Daoy (cell line): ENCODE measurements at places on chromosomes 13 and 19. TPM values are rescaled to one million over a fixed set of nuclear protein-coding genes. Genes with fewer than 3 reads are reported as not detected.

- no peak for DNase-seq
Measured at GRCh38 chr13:100652510-100652909, 22.1 kb downstream of the TMTC4 start.

The FOXA3 gene
- 2.1 and 2.6 TPM in 2 replicates for total RNA-seq

DNA sequence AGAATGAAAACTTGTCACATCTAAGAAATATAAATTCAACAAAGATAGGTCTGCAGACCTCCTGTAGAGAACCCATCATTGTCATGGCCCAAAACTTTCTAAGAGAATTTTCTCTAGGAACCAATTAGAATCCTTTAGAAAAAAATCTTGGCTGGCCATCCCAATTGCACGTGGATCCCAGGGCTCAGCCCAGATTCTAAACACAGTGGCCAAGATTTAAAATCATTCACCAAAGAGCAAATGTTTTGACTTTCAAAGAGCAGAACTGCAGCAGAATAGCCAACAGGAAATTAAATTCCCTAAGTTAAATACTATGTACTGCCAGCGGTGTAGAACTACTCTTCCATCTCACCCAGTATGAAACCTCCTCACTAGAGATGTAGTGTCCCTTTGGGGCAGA is 21.3 kb downstream of the IPO5 start:
- DNase-seq: no peak

The CYSLTR2 gene
- total RNA-seq: not detected in 2 replicates

GRCh38 chr19:33465371-33465770 is 56.2 kb downstream of the PEPD start:
- no peak for DNase-seq

DNA sequence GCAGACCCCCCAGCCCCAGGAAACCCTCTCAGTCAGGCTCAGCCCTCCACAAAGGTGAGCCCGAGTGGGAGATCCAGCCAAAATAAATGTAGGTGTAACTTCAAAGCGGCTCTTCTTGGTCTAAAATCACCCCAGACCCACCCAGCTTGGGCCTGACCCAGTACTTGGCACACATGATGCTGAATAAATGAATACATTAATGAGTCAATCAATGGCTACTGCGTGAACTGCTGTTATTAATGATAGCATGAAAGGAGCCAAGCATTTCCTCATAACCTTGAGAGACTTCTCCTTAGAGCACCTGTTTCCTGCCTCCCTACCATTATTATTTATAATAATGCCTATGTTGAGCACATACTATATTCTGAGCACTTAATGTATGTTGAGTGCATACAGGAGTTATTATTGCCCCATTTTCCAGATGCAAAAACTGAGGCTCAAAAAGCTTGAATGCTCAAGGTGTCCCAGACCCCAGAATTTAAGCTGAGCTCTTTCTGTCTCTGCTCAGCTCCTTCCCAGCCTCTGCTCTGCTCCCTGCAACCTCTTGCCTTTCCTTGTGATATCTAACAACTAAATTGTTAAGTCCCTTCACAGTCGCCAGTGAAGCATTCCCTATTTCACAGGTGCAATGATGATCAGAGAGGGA is 4.3 kb downstream of the NOTCH3 start:
- DNase-seq: no peak

DNA sequence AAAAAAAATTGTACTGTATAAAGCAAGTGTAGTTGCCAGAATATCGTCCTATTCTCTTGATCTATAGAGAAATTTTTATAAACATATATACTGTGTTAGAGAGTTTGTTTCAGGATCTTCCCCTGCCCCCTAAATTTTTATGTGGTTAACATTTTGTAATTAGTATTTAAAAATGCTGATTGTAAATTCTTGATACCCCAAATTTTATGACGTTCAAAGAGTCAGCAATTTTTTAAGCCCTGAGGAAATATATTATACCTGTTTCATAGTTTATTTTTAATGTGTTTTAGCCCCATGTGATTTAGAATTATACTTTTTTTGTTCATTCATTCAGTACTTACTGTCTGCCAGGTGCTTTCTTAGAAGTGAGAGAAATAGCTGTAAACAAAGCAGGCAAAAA is 7.3 kb upstream of the KCTD4 start:
- no peak for DNase-seq

The TEX29 gene
- total RNA-seq: not detected in 2 replicates

- DNase-seq: no peak
Measured at GRCh38 chr13:42174344-42175162, 97.4 kb upstream of the AKAP11 start.

DNA sequence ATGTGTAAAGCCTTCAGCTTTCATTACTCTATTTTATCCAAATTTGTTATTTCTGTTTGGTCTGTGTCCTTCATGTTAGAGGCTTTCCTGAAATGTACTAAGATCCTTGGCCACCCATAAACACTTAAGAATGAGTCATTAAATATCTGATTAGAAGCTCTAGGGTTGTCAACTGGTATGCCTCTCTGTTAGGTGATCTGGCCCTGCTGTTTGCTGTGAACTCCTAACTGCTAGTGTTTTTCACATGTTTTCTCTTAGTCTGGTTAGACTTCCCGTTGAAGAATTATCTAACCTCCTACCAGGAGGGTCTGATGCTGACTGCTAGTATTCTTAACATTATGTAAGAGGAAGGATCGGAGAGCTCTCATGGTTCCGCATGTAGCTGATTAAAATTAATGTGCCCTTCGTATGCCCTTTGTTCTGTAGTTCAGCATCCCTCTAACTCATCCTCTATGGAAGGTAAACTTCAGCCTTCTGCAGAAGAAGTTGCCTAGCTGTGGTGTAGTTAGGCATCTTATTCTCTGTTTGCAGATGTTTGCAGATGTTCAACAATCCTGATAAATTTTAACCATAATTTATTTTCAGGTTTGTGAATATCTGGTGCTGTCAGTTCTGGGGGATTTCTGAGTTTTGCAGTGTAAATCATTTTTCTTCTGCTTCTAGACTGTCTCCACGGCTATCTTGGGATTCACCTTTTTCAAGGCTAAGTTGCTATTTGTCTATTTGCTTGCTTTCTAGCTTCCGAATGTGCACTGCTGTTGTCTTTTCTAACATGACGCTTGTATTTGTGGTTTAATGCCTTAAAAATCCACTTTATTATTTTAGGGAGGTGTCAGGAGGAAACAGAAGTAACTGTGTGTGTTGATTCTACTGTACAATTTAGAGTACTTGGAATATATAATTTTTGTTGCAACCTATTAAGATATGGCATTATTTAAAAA is 207.2 kb upstream of the SPRY2 start:
- no peak for DNase-seq
